Muscle of leg (tissue), 16 donors: ENCODE measurements at places on chromosomes 5 and 9.

- H3K36me3 ChIP-seq: no peaks in the 10 kb centered on the region
- H3K27me3 ChIP-seq: no peaks in the 10 kb centered on the region
- H3K4me3 ChIP-seq: no peak overlapping the region
- H3K4me1 ChIP-seq: no peaks in the 10 kb centered on the region
- DNase-seq: no peak
Observed at GRCh38 chr9:72542917-72543316, 21.5 kb downstream of the TMC1 start.

- no peaks in the 10 kb centered on the region for H3K36me3 ChIP-seq
- no peak overlapping the region for H3K27ac ChIP-seq
- peaks cover 22% of the 10 kb centered on the region for H3K4me1 ChIP-seq
- peaks cover 85% of the 10 kb centered on the region for H3K27me3 ChIP-seq
- no peak overlapping the region for H3K4me3 ChIP-seq
Observed at GRCh38 chr5:135491038-135491551, 38.9 kb upstream of the TIFAB start.

DNA sequence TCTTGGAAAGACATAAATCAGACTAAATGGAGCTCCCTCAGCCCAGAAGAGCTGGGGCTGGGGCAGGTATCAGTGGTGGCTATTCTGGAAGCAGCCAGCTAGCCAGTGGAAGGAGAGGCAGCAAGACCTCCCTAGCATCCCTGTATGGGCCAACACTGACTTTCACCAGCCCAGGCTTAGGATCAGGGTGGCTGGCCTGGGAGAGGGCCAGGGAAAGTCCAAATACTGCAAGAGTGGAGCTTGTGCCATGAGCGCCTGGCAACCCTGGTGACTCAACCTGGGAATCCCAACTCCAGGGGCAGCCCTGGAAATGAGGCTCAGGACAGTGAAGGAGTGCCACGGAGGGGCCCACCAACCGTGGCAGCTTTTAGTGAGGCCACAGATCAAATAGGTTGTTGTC lies 7.6 kb upstream of the IRF1 start:
- H3K36me3 ChIP-seq: no peaks in the 10 kb centered on the region
- DNase-seq: peak; percentile 32
- peak overlapping the region; percentile 98 for H3K27ac ChIP-seq

DNA sequence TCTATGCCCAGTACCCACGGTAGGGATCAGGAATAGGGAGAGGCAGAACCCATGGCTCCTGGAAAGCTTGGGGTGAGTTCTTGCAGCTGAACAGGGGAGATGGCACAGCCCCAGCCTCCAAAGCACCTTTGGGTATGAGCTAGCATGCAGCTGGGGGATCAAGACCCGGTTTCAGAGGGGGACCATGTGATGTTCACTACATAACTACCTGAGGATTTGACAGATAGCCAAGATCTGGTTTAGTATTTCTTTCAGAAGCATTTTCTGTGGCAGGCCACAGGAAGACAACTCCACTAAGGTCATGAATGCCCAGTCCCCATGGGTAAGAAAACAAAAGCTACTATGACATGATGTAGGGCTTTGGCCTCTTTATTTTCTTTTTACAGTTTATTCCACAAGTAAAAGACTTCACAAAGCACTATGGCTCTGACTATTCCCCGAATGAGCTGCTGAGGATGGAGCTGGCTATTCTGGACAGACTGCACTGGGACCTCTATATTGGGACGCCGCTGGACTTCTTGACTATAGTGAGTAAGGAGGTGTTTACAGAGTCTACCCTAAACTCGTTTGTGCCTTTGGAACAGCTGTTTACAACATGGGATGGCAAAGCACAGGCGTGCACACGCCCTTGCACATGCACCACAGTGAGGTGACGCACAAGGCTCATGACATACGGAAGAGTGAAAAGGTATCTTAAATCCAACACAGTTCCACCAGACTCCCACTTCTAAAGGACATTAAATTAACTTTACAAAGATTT lies 3.4 kb downstream of the CCNI2 start:
- no peak overlapping the region for H3K4me3 ChIP-seq
- no peak overlapping the region for H3K27ac ChIP-seq
- no peak for DNase-seq
- H3K36me3 ChIP-seq: no peaks in the 10 kb centered on the region
